ENCODE measurements at places on chromosomes 6 and 20.

DNA sequence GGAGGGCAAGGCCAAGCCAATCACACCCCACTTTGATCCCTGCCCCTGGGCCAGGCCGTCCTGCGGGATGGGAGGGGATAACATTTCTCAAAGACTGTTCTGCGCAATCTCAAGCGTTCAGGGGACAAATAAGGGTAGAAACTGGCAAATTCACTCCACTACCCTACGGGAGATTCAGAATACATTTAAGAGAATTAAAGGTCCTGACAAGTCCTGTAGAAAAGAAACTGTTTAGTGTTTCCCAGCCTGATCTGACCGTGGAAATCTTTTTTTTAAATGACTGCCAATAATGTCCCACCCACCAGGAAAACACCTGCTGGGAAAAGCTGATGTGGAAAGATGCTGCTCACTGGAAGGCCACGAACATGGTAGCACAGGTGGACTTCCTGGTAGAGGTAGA is 140.6 kb upstream of the RNF24 start:
- no peak for DNase-seq

DNA sequence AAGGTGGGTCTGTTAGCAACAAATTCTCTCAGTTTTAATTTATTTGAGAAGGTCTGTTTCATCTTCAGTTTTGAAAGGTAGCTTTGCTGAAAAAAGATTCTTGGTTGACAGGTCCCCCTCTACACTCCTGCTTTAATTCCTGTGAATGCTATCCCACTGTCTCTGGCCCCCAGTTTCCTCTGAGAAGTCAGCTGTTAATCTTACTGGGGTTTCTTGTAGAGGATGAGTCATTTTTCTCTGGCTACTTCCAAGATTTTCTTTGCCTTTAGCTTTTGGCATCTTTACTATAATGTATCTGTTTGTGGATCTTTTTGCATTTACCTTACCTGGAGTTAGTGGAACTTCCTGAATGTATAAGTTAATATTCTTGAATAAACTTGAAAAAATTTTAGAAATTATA is 122.7 kb downstream of the MMS22L start:
- no peak for DNase-seq

DNA sequence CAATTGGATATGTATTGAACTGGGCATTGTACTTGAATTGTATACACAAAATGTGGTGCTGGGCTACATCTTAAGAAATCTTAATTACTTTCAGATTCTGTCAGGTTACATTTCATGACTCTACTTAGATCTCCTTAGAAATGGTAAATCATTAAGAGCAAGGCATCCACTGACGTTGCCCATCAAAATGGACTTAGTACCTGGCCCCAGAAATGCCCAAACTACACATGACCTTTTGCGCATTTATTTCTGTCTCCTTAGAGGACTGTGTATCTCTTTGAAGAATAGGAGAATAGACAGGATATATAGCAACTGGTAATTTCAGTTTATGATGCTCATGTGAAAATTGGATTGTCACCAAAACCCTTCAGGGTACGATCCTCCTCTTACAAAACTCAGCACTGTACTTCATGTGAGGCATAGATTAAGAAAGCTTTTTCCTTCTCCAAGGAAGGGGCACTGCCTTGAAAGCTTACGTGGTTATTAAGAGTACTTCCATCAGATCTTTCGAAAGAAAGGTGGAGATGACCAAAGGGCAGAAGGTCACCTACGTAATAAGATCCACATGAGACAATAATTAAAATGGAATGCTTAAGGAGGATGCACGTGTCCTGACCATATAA is 61.4 kb upstream of the BMP2 start:
- no peak for DNase-seq

DNA sequence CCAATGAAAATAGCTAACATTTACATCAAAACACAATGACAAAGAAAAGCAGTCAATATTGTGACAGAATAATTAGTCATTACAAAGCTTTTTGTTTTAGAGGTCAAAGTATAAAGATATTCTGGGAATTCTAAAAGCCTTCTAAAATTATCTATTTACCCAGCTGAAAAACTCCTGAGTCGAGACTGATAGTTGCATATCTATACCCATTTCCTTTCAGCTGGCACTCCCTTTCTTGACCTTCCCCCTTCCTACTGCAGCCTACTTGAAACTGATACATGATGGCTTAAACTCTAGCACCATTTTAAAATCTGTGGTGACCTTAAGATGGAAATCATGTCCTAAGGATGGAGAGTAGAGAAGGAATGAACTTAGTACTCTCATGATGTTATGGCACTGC is 38.6 kb downstream of the LMBRD1 start:
- no peak for DNase-seq

DNA sequence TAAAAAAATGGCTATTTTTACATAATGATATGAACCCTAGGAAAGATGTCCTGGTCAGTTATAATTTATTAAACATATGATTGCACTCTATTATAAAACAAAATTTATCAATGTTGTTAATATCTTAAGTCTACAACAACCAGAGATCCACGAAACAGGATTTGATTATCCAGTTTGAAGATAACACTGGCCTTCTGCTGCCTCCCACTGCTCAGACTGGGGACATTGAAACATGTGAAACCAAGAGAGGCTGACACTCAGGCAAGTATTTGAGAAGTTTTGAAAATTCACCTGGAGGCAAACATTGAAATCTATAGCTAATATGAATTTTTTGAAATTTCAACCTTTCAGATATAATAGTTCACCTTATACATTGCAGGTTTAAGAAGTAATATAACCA is 219.3 kb upstream of the HSF2 start:
- no peak for DNase-seq

DNA sequence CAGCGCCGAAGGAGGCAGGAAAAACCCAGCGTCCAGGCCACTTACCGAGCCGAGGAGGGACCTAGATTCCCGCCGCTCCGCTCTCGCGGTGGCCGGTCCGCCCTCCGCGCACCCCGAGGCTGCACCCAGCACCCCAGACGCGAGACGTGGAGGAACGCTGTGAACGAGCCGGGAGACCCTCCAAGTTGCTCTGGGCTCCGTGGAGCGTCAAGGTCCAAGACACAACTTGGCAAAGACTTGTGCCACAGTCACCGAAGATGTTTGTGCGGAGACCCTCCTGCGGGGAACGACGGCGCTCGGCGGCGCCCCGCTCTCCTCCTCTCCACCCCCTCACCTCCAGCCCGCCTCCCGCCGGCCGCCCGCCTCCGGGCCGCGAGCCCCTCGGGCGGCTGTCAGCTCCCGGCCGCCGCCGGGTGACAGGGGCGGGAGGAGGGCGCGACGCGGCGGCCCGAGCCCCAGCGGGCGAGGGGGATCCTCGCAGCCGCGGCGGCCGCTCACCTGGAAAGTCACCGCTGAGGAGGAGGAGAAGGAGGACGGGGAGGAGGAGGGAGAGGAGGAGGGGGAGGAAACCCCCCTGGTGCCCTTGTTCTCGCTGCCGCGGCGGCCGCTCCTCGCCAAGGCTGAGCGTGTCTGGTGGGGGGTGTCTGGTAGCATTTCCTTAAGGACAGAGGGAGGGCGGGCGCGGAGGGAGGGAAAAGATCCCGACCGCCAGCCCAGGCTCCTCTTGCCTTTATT is 637 bp upstream of the HIVEP2 start:
- DNase-seq, result peak; percentile 47

DNA sequence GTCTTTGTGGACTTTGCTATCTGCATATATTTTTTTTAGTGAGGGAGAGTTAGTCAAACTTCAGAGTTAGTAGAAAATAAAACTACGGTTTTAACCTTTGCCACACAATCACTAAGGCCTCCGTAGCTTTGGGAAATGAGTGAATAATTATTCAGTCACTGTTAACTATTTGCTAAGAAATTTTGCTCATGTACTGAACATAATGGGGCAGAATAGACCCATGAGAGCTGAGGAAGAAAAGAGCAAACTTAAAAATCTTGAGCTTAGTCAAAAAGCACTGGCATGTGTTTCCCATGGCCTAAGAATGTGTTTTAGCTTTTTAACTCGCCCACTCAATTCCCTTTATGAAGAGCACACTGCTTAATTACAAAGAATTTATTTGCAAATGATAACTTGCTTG is 60.4 kb upstream of the SUPT3H start:
- DNase-seq, result no peak

DNA sequence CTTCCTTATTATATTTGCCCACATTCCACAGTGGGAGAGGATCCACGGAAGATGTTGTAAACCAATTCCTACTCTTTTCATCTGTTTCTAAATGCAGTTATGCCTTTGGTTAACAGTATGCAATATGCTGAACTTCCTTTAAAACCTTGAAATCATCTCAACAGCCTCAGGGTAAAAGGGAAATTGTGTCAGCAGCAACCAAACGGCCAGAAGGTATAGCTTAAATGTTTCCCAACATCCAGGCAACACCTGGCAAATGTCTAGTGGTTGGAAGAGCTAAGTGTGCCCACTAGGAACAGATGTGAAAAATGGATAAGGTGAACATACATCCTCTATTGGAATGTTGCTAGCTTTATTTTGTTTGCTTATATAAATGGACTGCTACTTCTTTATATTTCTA is 164.8 kb downstream of the FAXC start:
- DNase-seq, result no peak

GRCh38 chr20:33466303-33466646 is 22.7 kb upstream of the SNTA1 start:
- no peak for DNase-seq

DNA sequence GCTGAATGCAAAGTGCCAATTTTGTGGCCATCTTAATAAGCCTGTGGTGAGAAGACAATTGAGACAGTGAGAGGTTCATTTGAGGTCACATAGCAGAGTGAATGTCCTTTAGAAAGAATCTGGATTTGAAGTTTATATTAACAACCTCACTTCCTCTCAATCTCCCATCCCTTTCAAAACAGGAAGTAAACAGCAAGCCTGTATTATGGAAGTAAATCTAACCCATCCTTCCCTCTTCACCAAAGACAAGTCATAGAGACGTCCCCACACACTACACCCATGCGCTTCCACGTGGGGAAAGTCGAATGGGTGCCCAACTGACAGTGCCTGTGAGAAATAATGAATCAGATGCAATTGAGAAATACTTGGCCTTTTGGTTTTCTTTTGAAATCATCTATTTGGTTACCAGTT is 28.8 kb upstream of the CCND3 start:
- no peak for DNase-seq

GRCh38 chr6:54856129-54856528 is 9.6 kb downstream of the FAM83B start:
- DNase-seq, result no peak

DNA sequence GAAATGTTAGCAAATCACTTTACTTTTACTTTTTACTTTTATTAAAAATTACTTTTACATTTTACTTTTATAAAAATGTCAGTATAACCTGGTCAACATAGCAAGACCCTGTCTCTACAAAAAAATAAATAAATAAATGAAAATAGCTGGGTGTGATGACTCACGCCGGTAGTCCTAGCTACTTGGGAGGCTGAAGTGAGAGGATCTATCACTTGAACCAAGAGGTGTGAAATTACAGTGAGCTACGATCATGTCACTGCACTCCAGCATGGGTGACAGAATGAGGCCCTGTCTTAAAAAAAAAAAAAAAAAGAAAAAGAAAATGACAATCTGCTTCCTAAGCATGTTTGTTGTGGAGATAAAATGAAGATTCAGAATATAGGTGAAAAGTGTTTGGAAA is 31.0 kb upstream of the FBXO30 start:
- no peak for DNase-seq

DNA sequence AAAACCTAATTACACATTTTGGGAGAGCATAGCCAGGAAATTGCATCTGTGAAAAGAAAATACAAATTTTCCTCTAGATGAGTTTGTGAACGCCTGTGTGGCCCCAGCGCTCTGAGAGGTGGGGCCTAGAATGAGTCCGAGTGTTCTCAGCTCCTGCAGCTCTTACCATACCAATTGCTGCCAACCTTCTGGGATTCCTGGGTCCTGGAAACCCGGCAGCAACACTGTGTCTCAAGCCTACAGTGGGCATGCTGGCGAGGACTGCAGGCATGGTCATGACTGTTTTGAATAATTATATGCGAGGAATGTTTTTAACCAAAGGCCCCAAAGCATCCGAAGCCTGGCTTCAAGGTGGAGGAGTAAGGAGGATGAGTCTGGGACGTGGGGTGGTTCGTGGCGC is 90.4 kb downstream of the SERAC1 start:
- no peak for DNase-seq

Data from activated T-helper 2 cell treated with anti-CD3 and anti-CD28 coated beads, Interferon-gamma antibody, Interleukin-2, Interleukin-4, amounts not matched to agents 10 μg/mL and 5 μg/mL and 100 μg/mL, durations not matched to agents 14 hours and 24 hours and 36 hours (primary cell).